ENCODE measurements at places on chromosomes 2 and 18.

GRCh38 chr2:148896136-148896535 is 21.1 kb downstream of the KIF5C start:
- DNase-seq, result no peak

DNA sequence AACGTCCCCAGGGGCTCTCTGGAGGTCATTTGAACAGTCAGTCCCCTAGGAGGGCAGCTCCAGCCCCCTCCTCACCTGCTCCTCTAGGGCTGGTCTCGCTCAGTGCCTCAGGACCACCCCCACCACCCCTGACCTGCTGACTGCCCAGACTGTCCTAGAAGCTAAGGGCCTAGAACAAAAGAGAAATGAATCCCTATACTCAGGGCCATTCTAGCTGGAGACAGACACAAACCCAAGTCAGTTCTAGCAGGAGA is 83.0 kb downstream of the HS1BP3 start:
- no peak for DNase-seq

GRCh38 chr2:190867212-190867611 is 13.4 kb upstream of the GLS start:
- DNase-seq, result peak; percentile 51

GRCh38 chr2:59866436-59866835 is 687.0 kb downstream of the BCL11A start:
- no peak for DNase-seq

- DNase-seq, result no peak
Measured at GRCh38 chr2:80377071-80377470, 72.5 kb upstream of the LRRTM1 start.

DNA sequence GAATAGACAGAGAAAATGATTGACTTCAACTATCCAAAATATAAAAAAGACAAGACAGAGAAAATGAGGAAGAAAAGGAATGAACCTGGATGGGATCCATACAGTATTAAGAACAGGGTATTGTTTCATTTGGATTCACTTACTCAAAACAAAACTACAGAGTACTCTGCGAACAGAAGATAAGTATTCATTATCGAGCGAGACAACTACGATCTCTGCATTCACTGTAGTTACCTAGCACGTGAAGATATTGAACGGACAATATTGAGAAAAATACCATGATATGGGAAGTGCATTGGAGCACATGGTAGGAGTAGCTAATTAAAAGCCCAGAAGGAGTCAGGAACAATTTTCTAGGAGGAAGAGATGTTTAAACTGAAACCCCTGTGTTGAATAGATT is 1.0 kb upstream of the ORC2 start:
- DNase-seq, result no peak

- no peak for DNase-seq
Measured at GRCh38 chr2:58640042-58640441, 398.9 kb upstream of the FANCL start.

- no peak for DNase-seq
Measured at GRCh38 chr2:171205551-171205950, 44.9 kb upstream of the TLK1 start.

DNA sequence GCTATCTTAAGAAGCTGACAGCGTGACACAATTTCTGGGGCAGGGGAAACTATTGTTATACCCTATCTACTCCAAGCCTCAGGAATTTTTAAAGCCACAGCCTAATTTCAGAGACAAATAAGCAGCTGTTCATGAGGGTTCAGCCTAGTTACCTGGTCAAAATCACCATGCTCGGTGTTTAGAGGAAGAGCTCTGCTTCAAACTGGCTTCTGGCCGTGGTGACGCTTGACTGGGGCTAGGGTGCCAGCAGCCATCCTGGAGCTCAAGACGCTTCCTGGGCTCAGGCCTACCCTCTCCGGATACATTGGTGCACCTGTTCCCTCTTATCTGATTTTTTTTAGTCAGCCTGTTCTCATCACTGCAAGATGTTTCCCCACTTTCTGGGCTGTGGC is 41.7 kb downstream of the FRZB start:
- no peak for DNase-seq

GRCh38 chr2:60450488-60450887 is 103.0 kb downstream of the BCL11A start:
- DNase-seq, result no peak

GRCh38 chr2:137797641-137798040 is 166.6 kb upstream of the HNMT start:
- no peak for DNase-seq

- no peak for DNase-seq
Measured at GRCh38 chr2:65666156-65666725, 233.8 kb upstream of the SPRED2 start.

GRCh38 chr2:13597176-13597575 is 880.4 kb downstream of the TRIB2 start:
- DNase-seq, result no peak

- DNase-seq, result no peak
Measured at GRCh38 chr2:88016960-88017779, 823 bp upstream of the RNU2-63P start.

DNA sequence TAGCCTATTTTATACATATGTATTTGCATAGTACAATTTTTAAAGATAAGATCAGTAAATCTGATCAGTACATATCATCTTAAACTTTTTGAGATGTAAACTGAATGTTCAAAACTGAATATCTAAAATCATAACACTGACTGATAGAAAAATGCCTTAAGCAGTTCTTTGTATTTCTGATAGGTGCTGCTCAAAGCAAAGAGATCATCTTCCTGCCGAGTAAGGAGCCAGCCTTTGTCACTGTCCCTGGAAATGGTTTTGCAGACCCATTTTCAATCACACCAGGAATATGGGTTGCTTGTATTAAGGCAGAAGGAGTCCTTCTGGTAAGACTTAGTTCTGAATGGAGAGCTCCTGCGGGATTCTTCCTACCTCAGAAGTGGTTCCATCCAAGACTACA is 135.0 kb downstream of the LAMA3 start:
- no peak for DNase-seq

DNA sequence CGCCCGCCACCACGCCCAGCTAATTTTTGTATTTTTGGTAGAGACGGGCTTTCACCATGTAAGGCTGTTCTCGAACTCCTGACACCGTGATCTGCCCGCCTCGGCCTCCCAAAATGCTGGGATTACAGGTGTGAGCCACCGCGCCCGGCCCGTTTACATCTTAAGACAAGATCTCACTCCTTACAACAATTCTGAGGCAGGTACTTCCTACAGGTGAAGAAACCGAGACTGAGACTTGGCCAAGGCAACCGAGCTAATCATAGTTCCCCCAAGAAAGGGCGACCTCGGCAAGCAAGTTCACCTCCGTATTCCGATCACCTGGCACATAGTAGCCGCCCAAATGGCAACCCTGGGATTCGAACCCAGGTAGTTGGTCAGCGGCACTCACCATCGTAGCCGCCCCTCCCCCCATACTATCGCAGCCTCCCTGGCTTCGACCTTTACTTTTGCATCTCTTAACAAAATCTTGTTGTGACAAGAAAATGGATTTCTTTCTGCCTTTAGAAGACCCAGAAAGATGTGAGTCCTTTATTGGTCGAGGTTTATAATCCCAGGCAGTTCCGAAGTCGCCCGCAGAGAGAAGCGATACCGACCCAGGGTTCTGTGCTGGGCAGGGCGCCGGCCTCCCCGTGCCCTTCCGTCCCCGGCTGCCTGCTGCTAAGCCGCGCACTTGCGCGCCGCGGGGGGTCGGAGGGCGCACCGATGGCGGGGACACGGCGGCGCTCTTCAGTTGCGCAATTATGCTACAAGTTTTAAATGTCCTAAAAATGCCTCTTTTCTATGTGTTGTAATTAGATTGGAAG is 1.1 kb upstream of the FZD5 start:
- no peak for DNase-seq

DNA sequence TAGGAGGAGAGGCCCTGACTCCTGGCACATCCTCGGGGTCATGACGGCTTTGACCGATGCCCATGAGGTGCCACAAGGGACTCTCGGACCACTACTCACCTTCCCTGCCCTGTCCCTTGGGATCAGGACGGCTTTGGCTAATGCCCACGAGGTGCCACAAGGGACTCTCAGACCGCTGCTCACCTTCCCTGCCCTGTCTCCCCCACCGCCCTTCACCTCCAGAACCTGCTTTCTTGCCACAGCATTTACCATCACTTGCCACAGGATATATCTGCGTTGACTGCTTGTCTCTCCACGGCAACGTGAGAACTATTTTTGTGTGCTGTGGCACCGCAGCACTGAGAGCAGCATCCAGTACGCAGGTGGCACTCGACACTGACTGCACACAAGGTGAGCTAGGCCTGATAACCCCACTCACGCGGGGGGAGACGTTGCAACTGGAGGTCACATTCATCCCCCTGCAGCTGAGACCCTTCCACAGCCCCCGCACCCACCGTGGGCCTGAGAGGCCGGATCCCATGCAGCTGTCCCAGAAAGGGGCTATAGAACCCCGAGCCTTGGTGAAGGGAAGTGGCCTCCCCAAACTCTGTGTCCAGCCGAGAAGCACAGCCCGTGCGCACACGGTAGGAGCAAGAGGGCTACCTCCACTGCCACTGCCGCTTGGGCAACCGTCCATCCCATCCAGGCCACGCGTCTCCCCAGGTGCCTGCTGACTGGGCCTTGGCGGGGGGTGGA is 47.5 kb downstream of the ANO7 start:
- DNase-seq, result no peak

GRCh38 chr2:28490558-28490957 is 5.3 kb upstream of the PLB1 start:
- no peak for DNase-seq

DNA sequence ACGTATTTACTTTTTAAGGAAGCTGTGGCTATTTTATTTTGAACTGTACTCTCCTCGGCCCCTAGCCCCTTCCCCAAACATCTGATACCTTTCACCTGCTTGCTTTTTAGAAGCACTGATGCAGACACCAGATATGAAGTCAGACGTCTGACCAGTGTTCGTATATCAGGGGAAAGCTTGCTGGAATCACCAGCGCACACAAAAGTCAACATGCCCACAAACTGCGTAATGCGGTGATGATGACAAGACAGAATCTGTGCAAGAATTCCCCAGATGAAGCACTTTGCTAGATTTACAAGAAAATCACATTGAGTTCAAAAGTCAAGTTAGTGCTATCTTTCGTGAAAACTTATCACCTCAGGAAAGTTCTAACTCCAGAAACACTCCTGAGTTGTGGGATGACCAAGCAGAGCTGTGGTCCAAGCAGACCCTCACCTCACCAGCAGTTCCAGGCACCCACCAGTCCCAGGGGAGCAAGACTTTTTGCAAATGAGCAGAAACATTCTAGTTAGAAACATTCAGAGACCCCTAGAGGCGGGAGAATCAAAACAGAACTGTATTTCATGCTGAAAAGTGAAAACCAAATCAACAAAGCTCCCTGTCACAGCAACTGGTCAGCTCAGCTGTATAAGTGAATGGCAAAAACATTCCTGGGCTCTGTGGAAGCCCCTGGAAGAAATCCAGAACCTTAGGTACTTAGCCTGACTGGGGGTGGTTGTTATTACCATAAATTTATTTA is 55.7 kb downstream of the INO80C start:
- no peak for DNase-seq

GRCh38 chr2:28486526-28486925 is 9.3 kb upstream of the PLB1 start:
- DNase-seq, result no peak

- DNase-seq, result no peak
Measured at GRCh38 chr2:42052702-42053481, 5.1 kb downstream of the PKDCC start.

- DNase-seq, result no peak
Measured at GRCh38 chr2:57432528-57432927, 614.1 kb upstream of the VRK2 start.

DNA sequence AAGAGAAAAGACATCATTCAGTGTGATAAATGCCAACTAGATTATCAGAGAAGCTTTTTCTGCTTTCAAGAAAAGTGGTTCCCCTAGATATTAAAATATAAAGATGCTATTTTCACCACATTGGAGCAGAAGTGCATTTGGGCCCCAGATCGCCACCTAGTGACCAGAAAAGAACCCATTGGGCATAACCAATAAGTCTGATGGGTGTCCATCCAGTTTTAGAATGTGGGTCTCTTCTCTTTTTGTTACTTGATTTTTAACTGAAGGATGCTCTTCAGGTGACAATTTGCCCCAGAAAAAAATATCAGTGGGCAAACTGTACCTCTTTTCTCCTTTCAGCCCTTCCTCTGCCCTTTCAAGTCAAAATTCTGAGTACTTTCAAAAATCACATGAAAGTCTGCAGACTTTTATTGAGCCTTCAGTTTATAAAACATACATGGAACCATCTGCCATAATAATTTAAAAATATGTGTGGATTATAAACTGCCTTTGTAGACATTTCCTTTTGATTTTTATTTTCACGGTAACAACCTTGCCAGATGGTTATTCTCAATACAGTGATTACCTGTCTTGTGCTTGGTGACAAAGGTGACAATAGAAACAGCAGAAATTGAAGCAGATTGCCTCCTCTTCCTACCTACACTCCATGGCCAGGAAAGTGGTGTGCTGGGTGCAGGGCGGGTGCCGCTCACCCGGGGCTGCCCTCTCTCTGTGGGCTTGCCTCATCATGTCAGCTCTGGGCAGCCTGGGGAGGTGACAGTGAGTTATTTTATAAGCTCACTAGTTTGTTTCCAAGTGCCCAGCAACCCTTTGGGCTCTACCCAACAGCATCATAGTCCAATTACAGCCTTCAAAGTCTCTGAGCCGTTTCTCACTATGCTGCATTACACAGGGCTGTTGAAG is 124.5 kb downstream of the DCDC2C start:
- DNase-seq, result no peak

GRCh38 chr2:10599921-10600320 is 89.9 kb downstream of the NOL10 start:
- DNase-seq, result no peak

- no peak for DNase-seq
Measured at GRCh38 chr18:37717656-37718055, 152.1 kb upstream of the CELF4 start.

DNA sequence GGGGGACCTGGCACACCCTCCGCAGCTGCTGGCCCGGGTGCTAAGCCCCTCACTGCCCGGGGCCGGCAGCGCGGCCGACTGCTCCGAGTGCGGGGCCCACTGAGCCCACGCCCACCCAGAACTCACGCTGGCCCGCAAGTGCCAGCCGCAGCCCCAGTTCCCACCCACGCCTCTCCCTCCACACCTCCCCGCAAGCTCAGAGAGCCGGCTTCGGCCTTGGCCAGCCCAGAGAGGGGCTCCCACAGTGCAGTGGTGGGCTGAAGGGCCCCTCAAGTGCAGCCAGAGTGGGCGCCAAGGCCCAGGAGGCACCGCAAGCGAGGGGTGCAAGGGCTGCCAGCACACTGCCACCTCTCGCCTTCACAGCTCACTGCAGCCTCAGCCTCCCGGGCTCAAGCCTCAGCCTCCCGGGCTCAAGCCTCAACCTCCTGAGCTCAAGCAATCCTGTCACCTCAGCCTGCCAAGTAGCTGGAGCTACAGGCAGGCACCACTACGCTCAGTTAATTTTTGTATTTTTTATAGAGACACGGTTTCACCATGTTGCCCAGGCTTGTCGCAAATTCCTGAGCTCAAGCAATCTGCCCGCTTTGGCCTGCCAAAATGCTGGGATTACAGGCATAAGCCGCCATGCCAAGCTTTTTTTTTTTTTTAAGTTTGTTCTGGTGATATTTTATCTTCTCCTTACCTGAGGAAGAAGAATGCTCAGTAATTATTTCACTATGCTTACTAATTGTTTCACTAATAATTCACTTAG is 71.7 kb upstream of the CDCA7 start:
- no peak for DNase-seq

GRCh38 chr2:196407675-196408264 is 231.7 kb upstream of the CCDC150 start:
- no peak for DNase-seq

- DNase-seq, result no peak
Measured at GRCh38 chr18:26931659-26932058, 66.2 kb upstream of the AQP4 start.

Data from right hindlimb (tissue), 1 donor.